Stimulated activated naive CD4-positive, alpha-beta T cell (primary cell): ENCODE measurements at places on chromosomes 6 and 20.

- DNase-seq = no peak
These were observed 104.1 kb upstream of the AKIRIN2 start for GRCh38 chr6:87806099-87806498.

GRCh38 chr20:22825076-22825475, 210.0 kb upstream of the SSTR4 start:
- DNase-seq = no peak

- no peak for DNase-seq
These were observed 95.6 kb downstream of the LAMP5 start for GRCh38 chr20:9609887-9610502.

- DNase-seq = no peak
These were observed 79.7 kb upstream of the SYNDIG1 start for GRCh38 chr20:24389686-24390085.

GRCh38 chr6:143745166-143746133, 67.7 kb downstream of the PHACTR2 start:
- no peak for DNase-seq

- DNase-seq = no peak
These were observed 43.5 kb upstream of the SLCO4A1 start for GRCh38 chr20:62598761-62599194.

DNA sequence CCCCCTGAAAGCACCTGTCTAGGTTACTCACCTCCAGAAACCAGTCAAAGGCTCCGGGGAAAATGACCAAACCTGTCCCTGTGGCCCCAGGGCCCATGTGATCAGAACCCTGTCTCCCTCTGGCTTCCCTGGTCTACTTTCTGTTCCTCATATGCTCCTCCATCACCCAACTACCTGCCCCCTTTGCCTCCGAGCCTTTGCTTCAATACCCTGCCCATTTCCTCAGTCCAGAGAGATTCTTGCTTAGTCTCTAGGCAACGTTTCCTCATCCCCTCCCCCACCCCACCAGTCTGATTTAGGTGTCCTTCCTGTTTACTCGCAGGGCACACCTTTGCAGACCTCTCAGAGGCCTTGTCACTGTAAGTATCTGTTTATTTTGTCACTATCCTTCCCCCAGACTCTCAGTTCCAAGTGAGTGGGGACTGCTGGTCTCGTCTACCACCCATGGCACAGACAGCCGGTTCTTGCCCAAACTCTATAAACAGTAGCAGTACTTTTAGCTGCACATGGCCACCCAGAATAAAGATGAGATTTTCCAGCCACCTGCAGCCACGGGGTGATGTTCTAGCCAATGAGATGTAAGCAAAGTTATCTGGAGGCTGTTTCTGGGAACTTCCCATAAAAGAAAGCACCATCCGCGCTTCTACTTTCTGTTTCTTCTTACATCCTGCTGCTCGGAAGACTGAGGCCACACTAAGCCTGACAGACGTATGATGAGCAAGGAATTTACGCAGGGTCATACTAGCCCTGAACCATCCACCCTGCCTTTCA, 13.3 kb downstream of the ELOVL5 start:
- peak; percentile 86 for DNase-seq

GRCh38 chr6:12457094-12457493, 166.9 kb downstream of the EDN1 start:
- no peak for DNase-seq
